ENCODE measurements at places on chromosomes 7 and 10.

DNA sequence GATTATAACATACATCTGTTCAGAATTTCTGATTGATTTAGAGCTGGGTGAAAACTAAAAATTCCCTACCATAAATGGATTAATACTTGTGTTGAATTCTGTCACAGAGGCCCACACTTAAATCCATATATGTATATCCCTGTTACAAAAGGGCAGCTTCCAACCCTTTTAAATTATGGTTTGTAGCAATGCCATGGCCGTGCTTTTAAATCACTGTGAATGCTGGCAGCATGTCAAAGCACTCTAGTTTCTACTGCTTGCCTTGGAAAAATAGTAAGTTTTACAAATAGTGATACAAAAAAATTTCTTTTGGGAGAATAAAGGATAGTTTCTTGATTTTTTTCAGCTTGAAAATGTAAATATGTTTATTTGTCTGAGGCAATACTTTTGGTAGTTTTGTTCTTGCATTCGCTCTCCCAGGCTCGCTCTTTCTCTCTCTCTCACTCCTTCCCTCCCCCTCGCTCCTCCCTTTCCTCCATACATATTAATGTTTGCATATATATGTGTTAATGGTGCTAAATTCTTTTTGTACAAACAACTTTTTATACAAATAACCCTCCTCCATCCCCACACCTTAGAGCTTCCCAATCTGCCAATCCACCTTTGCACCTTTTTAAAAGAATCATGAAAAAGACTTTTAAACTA lies 29.8 kb downstream of the TES start:
- no peak for DNase-seq

GRCh38 chr10:48463318-48464003 lies 141.4 kb downstream of the ARHGAP22 start:
- no peak for DNase-seq

GRCh38 chr10:45627412-45628048 lies 45.0 kb downstream of the ZFAND4 start:
- DNase-seq: no peak

DNA sequence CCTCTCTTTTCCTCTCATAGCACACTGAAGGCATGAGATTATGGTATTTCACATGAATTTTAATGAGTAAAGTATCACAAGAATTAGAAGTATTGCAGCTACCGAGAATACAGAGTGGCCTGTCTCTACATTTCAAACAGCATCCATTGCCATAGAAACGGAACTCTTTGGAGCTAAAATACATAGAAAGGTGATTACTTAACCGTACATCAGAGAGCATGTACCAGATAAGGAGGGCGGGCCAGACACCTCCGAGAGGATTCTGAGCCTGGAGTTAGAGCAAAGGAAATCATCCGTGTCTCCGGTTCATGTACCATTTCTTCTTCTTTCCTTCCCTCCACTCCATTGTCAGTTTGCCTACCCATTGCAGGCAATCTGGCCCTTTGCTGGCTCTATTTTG lies 196.7 kb downstream of the KLF6 start:
- no peak for DNase-seq

DNA sequence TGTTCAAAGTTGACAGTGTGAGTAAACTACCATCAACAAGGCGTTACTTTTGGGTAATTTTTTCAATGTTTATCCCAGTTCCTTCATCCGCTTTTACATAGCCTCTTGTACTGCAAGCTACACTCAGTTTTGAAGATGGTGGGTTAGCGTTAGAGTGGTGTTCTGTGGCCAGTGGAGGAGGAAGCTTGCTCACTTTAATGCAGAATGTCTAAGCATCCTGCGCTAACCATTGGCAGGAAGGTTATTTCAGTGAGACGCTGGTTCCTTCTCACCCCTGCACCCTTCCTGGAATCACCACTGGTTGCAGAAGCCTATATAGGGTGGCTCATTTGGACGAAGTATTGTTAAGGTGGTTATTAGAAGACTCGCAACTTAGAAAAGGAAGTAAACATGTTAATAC lies 159.1 kb downstream of the CELF2 start:
- DNase-seq: no peak

DNA sequence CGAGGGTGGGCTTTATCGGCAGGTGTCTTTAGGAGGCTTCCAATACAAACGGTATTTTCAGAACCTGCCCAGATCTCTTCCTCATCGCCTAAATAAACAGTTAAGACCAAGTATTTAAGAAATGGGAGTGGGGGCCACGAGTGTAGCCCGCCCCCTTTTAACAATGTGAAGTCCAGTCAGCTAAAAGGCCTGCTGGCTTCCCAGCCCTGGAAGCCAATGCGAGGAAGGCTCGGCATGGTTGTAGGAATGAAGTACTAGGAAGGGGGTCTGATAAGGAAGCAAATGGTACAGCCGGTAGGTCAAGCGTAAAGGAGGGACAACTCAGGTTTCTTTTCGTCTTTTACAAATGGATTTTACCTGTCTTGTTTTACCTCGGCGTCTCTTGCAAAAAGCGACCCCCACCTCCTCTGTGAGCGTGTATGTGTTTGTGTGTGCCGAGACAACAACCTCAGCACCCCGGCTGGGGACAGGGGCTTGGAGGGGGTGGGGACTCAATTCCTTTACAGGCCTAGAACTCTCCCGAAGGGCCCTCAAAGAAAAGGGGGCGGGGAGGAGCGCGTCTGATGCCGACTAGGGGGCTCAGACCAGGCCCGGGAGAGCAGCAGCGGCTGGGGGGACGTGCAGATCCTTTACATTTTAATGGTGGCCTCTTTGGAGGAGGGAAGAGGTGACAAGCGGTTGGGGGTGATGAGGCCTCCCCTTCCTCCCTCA lies 147.6 kb downstream of the GPR85 start:
- DNase-seq: peak; percentile 43

DNA sequence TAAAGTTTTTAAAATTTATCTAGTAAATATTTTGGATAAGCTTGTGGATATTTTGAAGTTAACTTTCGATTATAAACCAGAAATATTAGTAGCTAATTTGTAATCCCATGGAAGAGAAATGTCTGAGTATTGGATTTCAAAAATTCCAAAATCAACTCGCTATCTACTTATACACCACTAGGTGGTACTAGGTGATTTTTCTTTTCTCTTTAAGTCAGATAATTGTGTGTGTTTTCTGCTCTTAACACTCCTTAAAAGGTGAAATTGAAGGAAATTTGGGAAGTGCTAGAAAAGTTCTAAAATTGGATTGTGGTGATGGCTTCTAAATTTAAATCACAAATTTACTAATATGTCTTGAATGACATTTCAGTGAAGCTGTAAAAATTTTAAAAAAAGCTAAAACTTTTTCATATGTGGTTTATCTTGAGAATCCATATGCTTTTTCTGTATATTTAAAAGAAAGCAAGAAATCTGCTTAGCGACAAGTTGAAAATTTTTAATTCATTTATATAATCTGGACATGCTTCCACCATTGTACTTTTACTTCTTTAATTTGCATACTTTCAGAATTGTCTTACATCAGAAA lies 90.2 kb downstream of the IPMK start:
- DNase-seq: no peak
